Bronchus fibroblast of lung (primary cell): ENCODE measurements at places on chromosomes 5 and 9. TPM values are rescaled to one million over a fixed set of nuclear protein-coding genes. Genes with fewer than 3 reads are reported as not detected.

PHF24 gene
- 0.17 and 0.74 TPM in 2 replicates for total RNA-seq

TICAM2 gene
- total RNA-seq, result 4.5 and 5.2 TPM in 2 replicates

DND1 gene
- 0.15 and 0.67 TPM in 2 replicates for total RNA-seq

MPDZ gene
- total RNA-seq, result 13.1 and 14.5 TPM in 2 replicates

IL5 gene
- not detected in 2 replicates for total RNA-seq

NME5 gene
- 0.84 and 1.6 TPM in 2 replicates for total RNA-seq

FER gene
- total RNA-seq, result 5.2 and 5.5 TPM in 2 replicates

C5orf34 gene
- 7.6 and 7.7 TPM in 2 replicates for total RNA-seq

RNF183 gene
- not detected in 2 replicates for total RNA-seq

LCN12 gene
- not detected in 2 replicates for total RNA-seq

UGT3A2 gene
- total RNA-seq, result not detected in 2 replicates

SURF2 gene
- total RNA-seq, result 21.5 and 46.7 TPM in 2 replicates

IFNA13 gene
- not detected in 2 replicates for total RNA-seq

SHROOM1 gene
- 8.1 and 12.9 TPM in 2 replicates for total RNA-seq

ZNF879 gene
- 1.2 and 2.9 TPM in 2 replicates for total RNA-seq

SPATA31E1 gene
- total RNA-seq, result not detected in 2 replicates

CENPK gene
- total RNA-seq, result 16.1 and 22.7 TPM in 2 replicates

FUBP3 gene
- total RNA-seq, result 29.4 and 32.3 TPM in 2 replicates

CARD9 gene
- 1.9 and 2.4 TPM in 2 replicates for total RNA-seq

OSMR gene
- 19.9 and 21.0 TPM in 2 replicates for total RNA-seq

DAB2 gene
- total RNA-seq, result 44.7 and 54.3 TPM in 2 replicates

PRLR gene
- total RNA-seq, result 0.30 and 0.84 TPM in 2 replicates

EDIL3 gene
- 11.1 and 12.6 TPM in 2 replicates for total RNA-seq

YIPF5 gene
- total RNA-seq, result 76.0 and 92.9 TPM in 2 replicates
